ENCODE measurements at places on chromosomes 16 and 17.
A peak's percentile ranks its signal among the peaks of the same experiment; 100 is the strongest.

- peak; percentile 11 for DNase-seq
Measured at GRCh38 chr17:62807812-62808575, at the start of gene MARCHF10. Gene MARCHF10, minus strand, starts transcription at chr17:62808314. Its CDS starts 6,579 bp downstream, at chr17:62801735.

DNA sequence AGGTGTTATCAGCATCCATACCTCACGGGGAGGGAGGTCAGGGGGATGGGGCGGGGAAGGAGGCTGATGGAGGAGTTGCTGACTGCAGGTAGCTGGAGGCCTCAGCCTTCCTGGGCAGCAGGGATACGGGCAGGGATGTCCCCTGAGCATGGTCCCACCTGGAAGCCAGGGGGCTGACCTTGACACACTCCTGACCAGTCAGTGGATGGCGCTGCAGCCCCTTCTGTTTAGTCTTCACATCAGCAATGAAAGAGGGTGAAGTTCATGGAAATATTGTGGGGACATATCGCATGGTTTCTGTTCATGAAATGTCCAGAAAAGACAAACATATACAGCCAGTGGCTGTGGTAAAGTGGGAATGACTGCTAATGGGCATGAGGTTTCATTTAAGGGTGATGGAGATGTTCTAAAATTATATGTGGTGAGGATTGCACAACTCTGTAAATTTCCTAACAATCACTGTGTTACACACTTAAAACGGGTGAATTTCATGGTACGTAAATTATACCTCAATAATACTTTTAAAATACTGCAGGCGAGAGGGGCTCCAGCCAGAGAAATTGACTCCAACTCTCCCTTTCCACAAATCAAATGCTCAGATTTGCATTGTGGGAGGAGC is 489.6 kb downstream of the CDH13 start:
- DNase-seq: no peak

DNA sequence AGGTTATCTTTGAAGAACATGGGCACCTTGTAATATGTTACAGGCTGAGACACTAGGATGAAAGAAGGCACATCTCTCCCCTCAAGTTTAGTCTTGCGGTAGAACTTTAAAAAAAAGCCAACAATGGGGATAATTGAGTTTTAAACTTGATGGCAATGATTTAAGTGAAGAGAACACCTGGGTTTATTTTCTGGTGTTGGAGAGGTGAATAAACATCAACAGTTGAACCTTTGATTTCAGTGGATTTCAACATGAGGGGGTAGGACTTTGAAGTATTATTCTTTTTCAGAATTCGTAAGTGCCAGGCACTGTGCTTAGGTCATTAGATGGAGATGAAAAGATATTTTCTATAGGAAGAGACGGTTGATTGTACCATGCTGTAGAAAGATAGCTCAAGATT is 22.3 kb downstream of the HAPSTR1 start:
- DNase-seq: no peak

DNA sequence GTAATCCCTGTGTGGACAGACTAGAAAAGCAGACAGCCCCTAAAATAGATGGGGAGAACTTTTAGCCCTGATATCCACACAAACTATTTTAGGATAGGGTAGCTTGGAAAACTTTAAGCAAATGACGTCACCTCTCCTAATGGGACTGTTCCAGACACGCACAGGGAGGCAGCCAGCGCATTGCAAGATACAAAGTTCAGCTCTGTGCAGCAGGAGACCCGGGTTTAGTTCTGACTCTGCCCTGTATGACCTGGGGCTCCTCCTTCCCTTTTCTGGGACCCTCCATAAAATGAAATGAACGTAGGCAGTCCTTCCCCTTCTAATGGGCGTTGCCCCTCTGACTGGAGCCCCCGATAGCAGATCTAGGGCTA is 6.3 kb downstream of the ZNF689 start:
- DNase-seq: no peak

GRCh38 chr16:85969591-85969990 is 70.6 kb downstream of the IRF8 start:
- no peak for DNase-seq

GRCh38 chr16:50818380-50818779 is 76.5 kb downstream of the CYLD start:
- no peak for DNase-seq

DNA sequence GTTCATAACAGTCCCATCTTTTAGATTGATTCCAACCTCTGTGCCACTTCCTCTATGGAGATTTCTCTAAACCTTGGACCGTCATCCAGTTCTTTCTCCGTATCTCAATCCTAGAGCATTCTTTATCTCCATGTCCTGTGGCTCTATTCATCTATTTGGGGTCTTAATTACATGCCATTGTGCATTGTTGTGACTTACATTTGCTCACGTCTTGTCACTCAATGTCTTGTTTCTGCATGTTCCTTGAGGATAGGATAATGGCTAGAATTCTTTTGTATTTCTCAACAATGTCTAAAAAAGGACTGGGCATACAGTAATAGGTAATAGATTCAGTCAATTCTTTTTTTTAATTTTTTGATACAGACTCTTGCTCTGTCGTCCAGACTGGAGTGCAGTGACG is 50.2 kb downstream of the ARSG start:
- no peak for DNase-seq

DNA sequence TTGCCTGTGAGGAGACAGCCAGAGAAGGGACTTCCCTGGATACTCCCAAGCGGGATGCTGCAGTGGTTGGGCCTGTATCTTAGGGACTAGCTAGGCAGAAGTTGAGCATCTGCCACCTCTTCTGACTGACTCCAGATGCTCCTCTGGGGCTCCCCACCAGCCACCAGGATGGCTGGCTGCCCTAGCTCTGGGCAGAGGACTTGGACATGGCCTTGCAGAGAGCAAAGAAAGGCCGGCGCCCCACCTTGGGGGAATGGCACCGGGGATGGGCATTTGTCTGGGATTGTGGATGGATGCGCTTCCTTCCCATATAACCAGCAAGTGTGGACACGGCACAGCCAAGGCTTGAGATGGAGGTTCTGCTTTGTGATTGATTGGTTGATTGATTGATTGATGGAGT is 69.0 kb downstream of the OR1D5 start:
- no peak for DNase-seq

DNA sequence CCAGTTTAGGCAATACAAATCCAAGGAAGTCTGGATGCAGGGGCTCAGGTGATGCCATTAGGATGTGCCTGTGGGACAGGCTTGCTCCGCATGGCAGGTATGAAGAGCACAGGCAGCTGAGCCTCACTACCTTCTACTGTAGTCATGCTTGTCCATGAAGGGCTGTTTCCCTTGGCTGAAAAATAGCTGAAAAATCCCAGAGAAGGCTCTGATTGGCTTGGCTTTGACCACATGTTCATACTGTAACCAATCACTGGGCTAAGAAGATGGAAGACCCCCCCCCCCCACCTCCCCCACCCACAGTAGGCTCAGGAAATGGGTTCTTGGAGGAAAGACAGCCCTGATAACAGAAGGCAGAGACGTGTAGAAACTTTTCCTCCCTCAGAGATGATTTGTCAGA is 66.5 kb upstream of the LGALS9 start:
- no peak for DNase-seq

- no peak for DNase-seq
Measured at GRCh38 chr16:87645802-87646201, 43.5 kb downstream of the JPH3 start.

GRCh38 chr16:11636172-11636721 is 32.0 kb upstream of the SNN start:
- DNase-seq: no peak

DNA sequence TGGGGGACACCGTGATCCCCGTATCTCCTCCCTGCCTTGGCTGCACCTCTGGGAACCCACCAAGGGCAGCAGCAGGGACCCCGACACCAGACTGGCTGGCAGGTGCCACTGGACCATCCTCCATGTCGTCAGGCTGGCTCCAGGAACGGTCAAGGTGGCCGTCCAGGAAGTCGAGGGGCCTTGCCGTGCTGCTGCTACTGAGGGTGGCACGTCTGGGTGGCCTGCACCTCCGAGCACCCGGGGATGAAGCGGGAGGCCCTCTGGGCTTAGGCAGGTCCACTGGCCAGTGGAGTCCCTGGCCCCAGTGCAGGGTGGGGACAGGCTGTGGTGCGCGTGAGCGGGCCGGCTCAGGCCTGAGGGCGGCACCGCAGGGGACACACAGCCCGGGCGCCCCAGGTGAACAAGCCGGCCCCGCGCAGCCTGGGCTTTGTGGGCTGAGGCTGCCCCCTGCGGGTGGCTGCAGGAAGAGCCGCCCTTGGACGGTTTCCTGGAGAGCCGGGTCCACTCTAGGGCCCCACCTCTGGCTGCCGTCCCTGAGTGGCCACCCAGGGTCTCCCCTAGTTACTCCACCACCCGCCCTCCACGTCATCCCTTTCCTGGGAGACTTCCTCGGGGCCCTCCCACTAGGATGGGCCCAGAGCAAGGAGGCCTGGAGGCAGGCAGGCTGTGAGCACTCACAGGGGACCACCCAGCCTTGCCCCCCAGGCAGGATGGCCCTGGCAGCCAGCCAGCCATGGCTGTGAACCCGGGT is 42.8 kb upstream of the ZC3H18 start:
- DNase-seq: no peak

DNA sequence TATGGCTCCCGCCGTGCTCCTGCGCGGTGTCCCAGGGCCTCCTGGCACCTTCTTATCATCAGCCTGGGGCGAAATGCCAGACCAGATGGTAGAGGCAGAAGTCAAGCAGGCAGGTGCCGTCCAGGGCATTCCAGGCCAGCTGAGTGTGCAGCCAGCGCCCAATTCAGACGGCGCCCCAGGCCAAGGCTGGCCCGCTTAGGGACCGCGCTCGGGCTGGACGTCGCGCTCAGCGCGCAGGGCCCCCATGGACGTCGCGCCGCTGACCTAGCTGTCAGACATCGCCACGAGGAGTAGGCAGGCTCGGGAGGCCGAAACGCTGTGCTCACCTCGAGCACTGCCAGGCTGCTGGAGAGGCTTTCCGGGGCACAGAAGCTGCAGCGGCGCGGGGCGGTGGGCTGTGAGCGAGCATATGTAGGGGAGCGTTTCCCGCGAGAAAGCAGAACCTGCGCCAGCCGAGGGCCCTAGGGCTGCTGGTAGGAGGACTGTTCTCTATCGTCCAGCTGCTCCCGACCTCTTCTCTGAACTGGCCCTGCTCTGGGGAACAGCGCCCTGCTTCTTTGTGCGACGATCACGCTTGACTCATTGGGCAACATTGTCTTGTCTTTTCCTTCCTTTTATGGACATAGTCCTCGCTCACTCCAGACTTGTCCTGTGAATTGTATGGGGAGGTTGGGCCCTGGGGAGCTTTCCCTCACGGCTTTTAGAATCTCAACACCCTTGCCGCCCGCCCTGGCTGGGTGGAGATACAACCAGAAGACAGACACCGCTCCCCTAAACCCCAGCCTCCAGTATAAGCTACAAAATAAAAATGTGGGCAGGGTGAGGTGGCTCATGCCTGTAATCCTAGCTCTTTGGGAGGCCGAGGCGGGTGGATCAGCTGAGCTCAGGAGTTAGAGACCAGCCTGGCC is 8.4 kb upstream of the CA4 start:
- no peak for DNase-seq

DNA sequence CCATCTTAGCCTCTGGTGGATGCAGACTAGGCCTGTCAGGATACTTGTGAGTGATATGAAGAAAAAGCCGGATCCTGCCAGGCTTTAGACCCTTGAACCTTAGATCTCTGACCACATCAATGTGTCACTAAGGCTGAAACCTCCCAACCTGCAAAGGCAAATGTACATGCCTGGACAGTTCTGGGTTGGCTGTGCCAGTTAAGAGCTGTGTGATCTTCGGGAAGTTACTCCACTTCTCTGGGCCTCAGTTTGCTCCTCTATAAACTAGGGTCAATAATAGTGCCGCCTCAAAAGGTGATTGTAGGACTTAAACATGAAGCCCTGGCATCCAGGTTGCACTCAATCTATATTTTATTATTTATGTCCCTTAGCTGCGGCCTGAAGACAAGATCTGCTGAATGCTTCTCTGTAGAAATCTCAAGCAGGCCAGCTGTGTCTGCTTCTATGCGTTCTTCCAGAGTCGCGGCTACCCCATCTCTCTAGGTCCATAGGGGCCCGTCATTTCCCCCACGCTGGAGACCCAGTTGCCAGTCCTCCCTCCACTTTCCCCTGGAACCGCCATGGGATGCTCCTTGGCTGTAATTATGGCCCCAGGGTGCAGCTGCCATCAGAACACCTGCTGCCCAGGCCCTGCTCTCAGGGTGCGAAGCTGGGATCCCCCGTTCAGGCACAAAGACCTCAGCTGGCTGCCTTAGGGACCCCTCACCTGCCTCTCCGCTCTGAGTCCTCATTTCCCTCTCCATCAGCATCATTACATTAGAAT is 50.2 kb downstream of the AKAP1 start:
- DNase-seq: no peak

- no peak for DNase-seq
Measured at GRCh38 chr16:66619534-66620428, 15.3 kb downstream of the CMTM3 start.

Measured in activated CD8-positive, alpha-beta memory T cell treated with anti-CD3 and anti-CD28 coated beads for 1 hour (primary cell).